ENCODE measurements at places on chromosomes 4 and X. TPM values are rescaled to one million over a fixed set of nuclear protein-coding genes. Genes with fewer than 3 reads are reported as not detected.

The CCDC110 gene
- 1.8 TPM for total RNA-seq

The SORCS2 gene
- 2.7 TPM for total RNA-seq

The SLC7A11 gene
- total RNA-seq, result 3.9 TPM

The CENPI gene
- 7.5 TPM for total RNA-seq

The COX7B2 gene
- not detected for total RNA-seq

The RIBC1 gene
- 10.9 TPM for total RNA-seq

The MID1IP1 gene
- 130 TPM for total RNA-seq

The MAGEA2B gene
- not detected for total RNA-seq

The ZNF157 gene
- total RNA-seq, result 0.40 TPM

The HMGB3 gene
- 19.3 TPM for total RNA-seq

The NDNF gene
- total RNA-seq, result 121 TPM

The CENPE gene
- total RNA-seq, result 6.5 TPM
